ENCODE measurements at places on chromosomes 12 and 14. TPM values are rescaled to one million over a fixed set of nuclear protein-coding genes. Genes with fewer than 3 reads are reported as not detected.

- no peaks in the 10 kb centered on the region for H3K27me3 ChIP-seq
- H3K27ac ChIP-seq = no peak overlapping the region
- no peaks in the 10 kb centered on the region for H3K36me3 ChIP-seq
- DNase-seq = no peak
Measured at GRCh38 chr12:88665071-88665470, 84.8 kb upstream of the KITLG start.

DNA sequence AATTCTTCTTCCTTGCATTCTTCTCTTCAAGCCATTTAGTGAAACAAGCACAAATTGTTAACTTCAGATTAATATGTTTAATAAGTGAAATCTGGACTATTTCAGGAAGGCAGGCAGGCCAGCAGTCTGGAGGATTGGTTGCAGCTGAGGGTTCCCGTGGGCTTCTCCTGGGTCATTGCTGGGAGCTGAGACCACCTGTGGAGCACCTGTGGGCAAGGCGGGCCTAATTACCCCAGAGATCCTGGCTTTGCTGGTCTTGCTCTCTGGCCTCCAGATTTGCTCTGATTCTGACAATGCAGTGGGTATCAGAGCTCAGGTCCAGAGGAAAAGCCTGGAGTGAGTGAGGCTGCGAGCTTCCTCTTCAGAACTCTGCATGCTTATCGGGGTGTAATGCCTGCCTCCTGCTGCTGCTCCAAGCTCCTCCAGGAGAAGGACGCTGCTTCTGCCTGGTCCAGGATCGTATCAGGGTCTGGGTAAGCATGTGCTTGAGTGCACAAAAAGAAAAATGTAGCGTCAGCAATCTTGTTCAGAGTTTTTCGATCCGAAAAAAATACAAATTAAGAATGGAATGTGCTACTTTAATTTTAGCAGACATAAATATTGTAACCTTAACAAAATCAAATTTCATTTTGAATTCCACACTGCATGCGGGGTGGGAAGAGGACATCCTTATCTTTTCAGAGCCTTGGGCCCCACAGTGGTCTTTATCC, 93.8 kb downstream of the TMEM30B start:
- H3K4me3 ChIP-seq = no peak overlapping the region
- peaks cover 8% of the 10 kb centered on the region for H3K4me1 ChIP-seq
- peaks cover 11% of the 10 kb centered on the region for H3K27me3 ChIP-seq
- no peak overlapping the region for H3K27ac ChIP-seq
- H3K36me3 ChIP-seq = no peaks in the 10 kb centered on the region

DNA sequence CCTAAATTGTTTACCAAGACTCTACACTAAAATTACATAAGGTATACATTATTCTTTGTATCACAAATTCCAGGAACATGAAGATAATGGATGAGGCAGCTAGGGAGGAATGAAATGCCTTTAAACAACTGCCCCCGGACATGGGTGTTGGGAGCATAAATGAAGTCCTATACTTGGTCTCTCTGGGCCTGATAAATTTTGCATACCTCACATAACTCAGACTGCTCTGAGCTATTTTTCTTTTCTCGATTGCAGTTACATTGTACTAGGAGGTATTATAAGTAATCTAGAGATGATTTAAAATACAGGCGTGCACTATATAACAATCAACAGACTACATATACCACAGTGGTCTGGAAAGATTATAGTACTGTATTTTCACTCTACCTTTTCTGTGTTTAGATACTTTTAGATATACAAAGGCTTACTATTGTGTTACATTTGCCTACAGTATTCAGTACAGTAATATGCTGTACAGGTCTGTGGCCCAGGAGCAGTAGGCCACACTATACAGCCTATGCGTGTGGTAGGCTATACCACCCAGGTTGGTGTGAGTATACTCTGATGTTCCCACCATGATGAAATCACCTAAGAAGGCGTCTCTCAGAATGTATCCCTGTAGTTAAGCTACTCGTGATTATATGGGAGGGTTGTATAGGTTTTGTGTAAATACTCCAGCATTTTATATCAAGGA, 14.3 kb downstream of the FNTB start:
- no peak overlapping the region for H3K27ac ChIP-seq
- no peaks in the 10 kb centered on the region for H3K27me3 ChIP-seq
- no peak for DNase-seq
- peaks cover 5% of the 10 kb centered on the region for H3K36me3 ChIP-seq
- no peak overlapping the region for H3K4me3 ChIP-seq

GRCh38 chr12:110371408-110372055, 32.0 kb downstream of the ANAPC7 start:
- DNase-seq = peak; percentile 88
- H3K27ac ChIP-seq = peak overlapping the region; percentile 44
- H3K27me3 ChIP-seq = no peaks in the 10 kb centered on the region
- H3K4me1 ChIP-seq = peaks cover 24% of the 10 kb centered on the region
- H3K4me3 ChIP-seq = no peak overlapping the region
- H3K36me3 ChIP-seq = peaks cover 51% of the 10 kb centered on the region

GRCh38 chr12:113642216-113642615, 170.5 kb upstream of the LHX5 start:
- H3K4me1 ChIP-seq = no peaks in the 10 kb centered on the region
- no peak overlapping the region for H3K27ac ChIP-seq
- no peak for DNase-seq

DNA sequence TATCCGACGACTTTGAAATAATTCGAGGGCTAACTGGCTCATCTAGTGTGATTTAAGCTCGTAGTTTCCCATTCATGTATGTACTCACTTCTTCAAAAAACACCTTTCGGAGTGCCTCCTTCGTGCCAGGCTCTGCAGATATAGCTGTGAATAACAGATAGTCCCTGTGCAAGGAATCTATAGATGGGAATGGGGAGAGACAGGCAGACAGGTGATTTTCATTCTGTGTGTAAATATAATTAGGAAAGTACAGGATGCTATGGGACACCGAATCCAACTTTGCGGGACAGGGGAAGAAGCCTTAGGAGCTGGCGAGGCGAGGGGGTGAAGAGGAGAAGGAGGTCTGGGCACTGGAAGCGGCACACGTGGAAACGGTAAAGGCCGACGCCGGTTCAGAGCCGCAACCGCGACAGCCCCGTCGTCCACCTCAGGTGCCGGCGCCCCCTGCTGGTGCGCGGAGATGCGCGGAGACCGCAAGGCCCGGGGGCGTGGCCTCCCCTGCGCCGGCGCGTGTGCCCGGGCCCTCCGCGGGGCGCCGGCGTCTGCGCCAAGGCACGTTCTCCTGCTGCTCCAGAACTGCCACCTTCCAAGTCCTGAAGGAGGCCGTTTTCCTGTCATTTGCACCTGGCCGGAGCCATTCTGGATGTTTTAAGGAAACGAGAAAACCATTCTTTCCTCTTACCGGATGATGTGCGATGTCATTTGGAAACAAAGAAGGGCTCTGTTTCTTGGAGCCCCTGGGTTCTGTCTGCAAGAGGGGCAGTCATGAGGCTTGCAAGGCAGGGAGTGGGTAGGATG, 18.0 kb upstream of the CACNA1C start:
- H3K27me3 ChIP-seq = peaks cover 11% of the 10 kb centered on the region
- peak; percentile 92 for DNase-seq
- H3K27ac ChIP-seq = no peak overlapping the region
- peak overlapping the region; percentile 41 for H3K4me3 ChIP-seq

DNA sequence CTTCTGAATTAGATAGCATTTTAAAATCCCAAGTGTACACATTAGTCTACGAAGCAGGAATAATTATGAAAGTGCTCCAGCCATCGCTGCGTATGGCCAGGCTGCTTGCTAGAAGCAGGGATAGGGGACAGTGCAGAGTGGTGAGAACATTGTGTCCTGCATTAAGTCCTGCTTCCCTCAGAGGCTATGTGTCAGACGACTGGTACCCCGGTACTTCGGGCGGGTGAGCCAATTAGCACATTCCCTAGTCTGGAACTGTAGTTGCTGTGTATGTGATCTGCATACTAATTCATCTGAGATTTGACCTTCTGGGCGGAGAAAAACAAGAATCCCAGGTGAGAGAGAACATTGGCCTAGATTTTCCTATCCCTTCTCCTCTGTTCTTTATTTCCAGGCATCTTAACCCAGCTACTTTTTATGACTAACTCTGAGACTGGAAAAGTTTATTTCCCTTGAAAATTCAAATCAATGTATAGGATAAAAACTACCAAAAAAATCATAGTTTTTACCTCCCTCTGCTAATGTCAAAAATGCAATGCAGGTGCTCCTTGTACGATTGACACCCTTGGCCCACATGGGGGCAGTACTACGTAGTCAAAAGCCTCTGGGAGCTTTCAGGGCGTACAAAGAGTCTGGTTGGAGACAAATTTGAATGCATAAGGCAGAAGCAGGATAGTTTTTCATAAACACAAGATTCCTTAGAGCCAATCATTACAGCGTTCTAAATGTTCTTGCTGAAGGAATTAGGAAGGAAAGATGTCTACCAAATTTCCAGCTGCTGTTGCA, 764.3 kb downstream of the NOVA1 start:
- H3K4me3 ChIP-seq = no peak overlapping the region
- DNase-seq = no peak
- no peaks in the 10 kb centered on the region for H3K27me3 ChIP-seq
- no peak overlapping the region for H3K27ac ChIP-seq
- no peaks in the 10 kb centered on the region for H3K36me3 ChIP-seq
- H3K4me1 ChIP-seq = no peaks in the 10 kb centered on the region

The CDH24 gene
- 5.6 TPM for total RNA-seq

The FSCB gene
- total RNA-seq = 0.12 TPM

- H3K4me1 ChIP-seq = no peaks in the 10 kb centered on the region
- no peaks in the 10 kb centered on the region for H3K27me3 ChIP-seq
- no peak for DNase-seq
- no peak overlapping the region for H3K4me3 ChIP-seq
- no peak overlapping the region for H3K27ac ChIP-seq
- no peaks in the 10 kb centered on the region for H3K36me3 ChIP-seq
Measured at GRCh38 chr12:92270521-92270920, 124.9 kb upstream of the BTG1 start.

The PPM1H gene
- total RNA-seq = 6.8 TPM

GRCh38 chr14:49505041-49505766, 81.0 kb downstream of the RPS29 start:
- no peaks in the 10 kb centered on the region for H3K36me3 ChIP-seq
- no peak overlapping the region for H3K4me3 ChIP-seq
- no peaks in the 10 kb centered on the region for H3K4me1 ChIP-seq

DNA sequence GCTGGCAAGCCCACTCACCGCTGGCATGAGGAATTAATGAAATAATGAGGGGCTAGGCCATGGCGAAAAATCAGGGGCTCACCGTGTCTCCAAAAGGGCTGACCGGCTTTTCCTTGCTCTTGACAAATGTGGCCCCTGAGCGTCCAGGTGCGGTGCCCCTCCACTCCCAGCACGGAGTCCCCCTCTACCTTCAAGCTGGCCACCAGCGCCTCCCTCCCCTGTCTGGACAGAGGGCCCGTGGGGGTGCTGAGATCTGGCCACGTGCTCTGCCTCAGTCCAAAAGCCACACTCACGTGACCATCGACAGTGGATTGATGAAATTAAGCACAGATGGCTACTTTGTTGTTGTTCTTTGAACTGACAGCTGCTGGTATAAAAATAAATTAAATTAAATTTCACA, 78.8 kb upstream of the BCL11B start:
- no peaks in the 10 kb centered on the region for H3K4me1 ChIP-seq
- no peak overlapping the region for H3K27ac ChIP-seq
- no peaks in the 10 kb centered on the region for H3K36me3 ChIP-seq
- DNase-seq = no peak
- H3K27me3 ChIP-seq = peaks cover 4% of the 10 kb centered on the region

DNA sequence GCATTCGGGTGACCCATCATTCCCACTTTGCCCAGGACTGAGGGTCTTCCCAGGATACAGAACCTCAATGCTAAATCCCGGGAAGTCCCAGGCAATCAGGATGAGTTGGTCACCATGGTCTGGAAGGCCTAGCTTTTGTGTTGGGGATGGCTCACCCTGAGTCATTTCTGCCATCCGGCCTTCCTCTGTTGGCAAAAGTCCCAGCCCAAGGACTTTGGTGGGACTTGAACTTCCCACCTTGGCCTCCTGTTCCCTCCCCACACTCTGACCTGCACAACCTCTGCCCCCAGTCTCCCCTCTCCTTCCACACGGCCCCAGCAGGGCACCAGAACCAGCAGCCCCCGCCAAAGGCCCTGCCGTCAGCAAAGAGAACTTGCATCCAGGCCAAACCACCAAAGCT, 24.6 kb upstream of the NCOR2 start:
- no peak overlapping the region for H3K4me3 ChIP-seq
- H3K27ac ChIP-seq = no peak overlapping the region
- no peak for DNase-seq
- H3K36me3 ChIP-seq = no peaks in the 10 kb centered on the region
- no peaks in the 10 kb centered on the region for H3K27me3 ChIP-seq
- peaks cover 22% of the 10 kb centered on the region for H3K4me1 ChIP-seq

DNA sequence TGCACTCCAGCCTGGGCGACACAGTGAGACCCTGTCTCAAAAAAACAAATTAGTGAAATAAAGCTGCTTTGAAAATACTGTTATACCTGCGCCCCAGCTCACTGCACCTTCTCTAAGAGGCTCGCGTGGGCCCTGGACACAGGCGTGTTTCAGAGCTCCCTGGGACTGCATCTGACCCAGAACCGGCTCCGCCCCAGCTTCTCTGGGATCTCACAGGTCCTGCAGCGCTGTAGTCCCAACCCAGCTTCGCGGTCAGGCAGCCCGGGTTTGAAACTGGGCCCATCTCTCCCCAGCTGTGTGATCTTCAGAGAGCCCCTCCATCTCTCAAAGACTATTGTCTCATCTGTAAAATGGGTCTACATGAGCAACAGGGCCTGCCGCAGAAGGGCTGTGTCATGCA, 7.5 kb downstream of the RIMBP2 start:
- no peaks in the 10 kb centered on the region for H3K4me1 ChIP-seq
- H3K27ac ChIP-seq = no peak overlapping the region
- H3K27me3 ChIP-seq = peaks cover 24% of the 10 kb centered on the region
- H3K4me3 ChIP-seq = no peak overlapping the region

DNA sequence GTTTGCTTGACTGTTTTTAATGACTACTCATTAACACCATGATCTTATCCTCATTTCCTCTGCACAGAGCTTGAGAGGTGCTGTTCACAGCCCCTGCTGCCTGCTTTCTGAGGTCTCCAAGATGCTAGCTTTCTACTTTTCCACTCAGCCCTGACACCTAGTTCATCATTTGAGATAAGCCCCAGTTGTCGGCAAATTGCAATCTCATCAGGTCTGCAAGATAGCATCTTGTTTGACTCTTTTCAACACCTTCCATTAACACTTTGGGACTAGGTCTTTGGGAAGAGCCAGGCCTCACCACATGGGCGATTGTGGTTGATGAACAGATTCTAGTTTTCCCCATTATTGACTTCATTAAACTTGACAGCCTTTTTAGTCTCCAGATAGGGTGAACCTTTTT, 904.8 kb downstream of the DIO2 start:
- H3K4me1 ChIP-seq = no peaks in the 10 kb centered on the region
- H3K27ac ChIP-seq = no peak overlapping the region
- no peak overlapping the region for H3K4me3 ChIP-seq
- no peaks in the 10 kb centered on the region for H3K36me3 ChIP-seq
- H3K27me3 ChIP-seq = no peaks in the 10 kb centered on the region

The ACVR1B gene
- 34.9 TPM for total RNA-seq

DNA sequence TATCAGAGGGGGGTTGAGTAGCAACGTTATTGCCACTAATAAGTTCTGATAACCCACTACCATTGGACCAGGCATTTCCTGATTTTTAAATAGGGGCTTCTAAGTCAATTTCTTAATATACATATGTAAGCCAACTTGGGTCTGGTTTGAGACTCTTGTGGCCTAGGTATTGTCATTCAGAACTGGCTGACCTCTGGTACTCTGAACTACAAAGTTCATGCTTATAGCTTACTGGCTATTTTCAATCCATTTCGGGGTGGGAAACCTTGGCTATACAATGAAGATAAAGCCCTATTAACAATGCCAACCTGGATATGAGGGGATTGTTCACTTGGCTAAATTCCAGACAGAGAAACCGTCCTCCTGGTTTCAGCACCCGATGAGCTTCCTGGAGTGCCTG, 8.7 kb downstream of the DYNLL1 start:
- H3K4me3 ChIP-seq = no peak overlapping the region
- DNase-seq = no peak
- no peaks in the 10 kb centered on the region for H3K4me1 ChIP-seq
- no peaks in the 10 kb centered on the region for H3K27me3 ChIP-seq
- no peak overlapping the region for H3K27ac ChIP-seq
